Upper lobe of right lung (tissue), 1 donor: ENCODE measurements at places on chromosomes 4 and X.

DNA sequence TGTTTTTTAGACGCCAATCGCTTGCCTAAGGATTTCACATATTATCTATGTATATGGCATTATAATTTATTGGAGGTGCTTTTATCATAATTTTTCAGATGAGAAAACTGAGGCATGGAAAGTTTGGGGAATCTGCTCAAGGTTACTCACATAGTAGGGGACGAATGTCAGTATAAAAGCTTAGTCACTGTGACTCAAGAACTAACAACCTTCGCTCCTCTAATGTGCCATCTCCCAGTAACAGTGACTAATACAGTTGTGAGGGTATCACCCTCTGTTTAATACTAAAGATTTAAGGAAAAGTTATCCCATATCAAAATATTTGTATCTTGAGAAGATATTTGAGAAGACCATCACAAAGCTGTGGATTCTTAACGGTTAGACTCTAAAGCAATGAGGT lies 353.1 kb upstream of the SPOCK3 start:
- no peak overlapping the region for H3K27ac ChIP-seq
- no peak for DNase-seq
- H3K4me3 ChIP-seq = no peak overlapping the region
- no peaks in the 10 kb centered on the region for H3K27me3 ChIP-seq

DNA sequence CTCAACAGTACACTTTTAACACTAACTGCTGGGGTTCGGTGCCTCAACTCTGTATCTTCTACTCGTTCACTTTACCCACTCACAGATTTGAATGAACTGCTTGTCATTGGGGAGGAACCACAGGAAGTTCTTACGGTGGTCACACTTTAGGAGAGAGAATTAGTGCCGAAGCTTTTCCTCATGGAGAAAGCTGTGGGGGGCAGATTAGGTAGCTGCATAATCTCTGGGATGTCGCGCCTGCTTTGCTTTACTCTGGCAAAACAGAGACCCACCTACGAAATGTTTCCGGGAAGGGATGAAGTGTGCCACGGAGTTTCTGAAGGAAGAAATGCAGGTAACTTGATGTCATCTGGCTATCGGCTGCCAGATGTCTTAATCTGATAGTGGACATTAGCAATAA lies 949.7 kb upstream of the TENM3 start:
- no peak overlapping the region for H3K4me3 ChIP-seq
- DNase-seq = no peak
- H3K27ac ChIP-seq = no peak overlapping the region

DNA sequence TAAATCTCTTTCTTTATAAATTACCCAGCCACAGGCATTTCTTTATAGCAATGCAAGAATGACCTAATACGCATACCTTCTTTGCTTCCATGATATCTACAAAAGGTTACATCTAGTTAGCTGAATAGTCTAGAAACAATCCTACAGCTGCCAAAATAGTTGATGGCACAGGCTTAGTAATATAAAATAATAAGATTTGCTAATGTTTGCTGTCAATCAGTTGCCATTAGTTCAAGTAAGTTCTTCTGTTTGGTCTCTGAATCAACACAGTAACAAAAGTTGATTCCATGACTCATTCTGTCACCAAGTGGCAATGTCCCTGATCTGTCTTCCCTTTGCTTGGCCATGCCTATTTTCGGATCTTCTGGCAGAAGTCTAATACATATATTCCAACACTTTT lies 470.2 kb downstream of the SPRY1 start:
- DNase-seq = no peak
- H3K27me3 ChIP-seq = no peaks in the 10 kb centered on the region
- no peaks in the 10 kb centered on the region for H3K4me1 ChIP-seq

DNA sequence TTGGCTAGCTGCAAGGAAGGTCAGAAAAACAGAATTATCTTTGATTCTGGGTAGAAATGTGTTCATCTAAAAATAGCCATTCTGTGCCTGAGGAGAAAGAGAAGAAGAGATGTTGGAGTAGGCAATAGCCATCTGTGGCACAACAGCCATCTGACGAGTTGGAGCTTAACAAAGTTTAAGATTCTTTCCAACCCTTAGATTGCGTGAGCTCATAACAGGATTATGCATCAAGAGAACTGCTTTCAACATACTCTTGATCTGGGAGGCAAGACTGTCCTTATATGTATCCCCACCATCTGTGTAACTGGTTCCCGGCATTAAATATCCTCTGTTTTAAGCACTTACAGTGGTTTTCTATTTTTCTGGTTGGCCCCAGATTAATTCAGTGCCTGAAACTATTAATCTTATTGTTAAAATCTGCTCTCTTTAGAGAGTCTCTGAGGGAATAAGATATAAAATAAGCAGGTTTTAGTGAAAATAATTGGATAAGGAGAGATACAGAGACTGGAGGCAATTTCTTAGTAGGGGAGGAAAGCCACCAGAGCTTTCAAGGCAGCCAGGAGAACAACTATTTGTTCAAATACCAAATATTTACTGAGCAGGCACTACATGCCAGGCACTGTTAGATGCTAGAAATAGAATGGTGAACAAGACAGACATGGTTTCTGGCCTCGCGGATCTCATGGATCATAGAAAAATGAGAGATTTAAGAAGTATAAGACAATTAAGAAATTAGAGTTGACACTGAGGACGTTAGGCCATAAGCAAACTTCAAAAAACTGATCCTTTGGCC lies 398.0 kb downstream of the SMARCA1 start:
- H3K27me3 ChIP-seq = no peaks in the 10 kb centered on the region
- no peak for DNase-seq
- H3K4me3 ChIP-seq = no peak overlapping the region
- H3K4me1 ChIP-seq = no peaks in the 10 kb centered on the region

- no peaks in the 10 kb centered on the region for H3K4me1 ChIP-seq
- H3K27ac ChIP-seq = no peak overlapping the region
- DNase-seq = no peak
- H3K27me3 ChIP-seq = peaks cover 10% of the 10 kb centered on the region
Measured at GRCh38 chrX:151184705-151185104, 8.3 kb downstream of the GPR50 start.

- no peaks in the 10 kb centered on the region for H3K4me1 ChIP-seq
- no peak overlapping the region for H3K27ac ChIP-seq
- DNase-seq = no peak
- H3K27me3 ChIP-seq = no peaks in the 10 kb centered on the region
- peaks cover 13% of the 10 kb centered on the region for H3K36me3 ChIP-seq
- no peak overlapping the region for H3K4me3 ChIP-seq
Measured at GRCh38 chrX:123600181-123600580, 132.7 kb downstream of the THOC2 start.

- no peaks in the 10 kb centered on the region for H3K36me3 ChIP-seq
- no peak overlapping the region for H3K27ac ChIP-seq
- H3K4me3 ChIP-seq = no peak overlapping the region
- H3K27me3 ChIP-seq = no peaks in the 10 kb centered on the region
- DNase-seq = no peak
Measured at GRCh38 chrX:154064637-154065435, 32.7 kb downstream of the MECP2 start.

DNA sequence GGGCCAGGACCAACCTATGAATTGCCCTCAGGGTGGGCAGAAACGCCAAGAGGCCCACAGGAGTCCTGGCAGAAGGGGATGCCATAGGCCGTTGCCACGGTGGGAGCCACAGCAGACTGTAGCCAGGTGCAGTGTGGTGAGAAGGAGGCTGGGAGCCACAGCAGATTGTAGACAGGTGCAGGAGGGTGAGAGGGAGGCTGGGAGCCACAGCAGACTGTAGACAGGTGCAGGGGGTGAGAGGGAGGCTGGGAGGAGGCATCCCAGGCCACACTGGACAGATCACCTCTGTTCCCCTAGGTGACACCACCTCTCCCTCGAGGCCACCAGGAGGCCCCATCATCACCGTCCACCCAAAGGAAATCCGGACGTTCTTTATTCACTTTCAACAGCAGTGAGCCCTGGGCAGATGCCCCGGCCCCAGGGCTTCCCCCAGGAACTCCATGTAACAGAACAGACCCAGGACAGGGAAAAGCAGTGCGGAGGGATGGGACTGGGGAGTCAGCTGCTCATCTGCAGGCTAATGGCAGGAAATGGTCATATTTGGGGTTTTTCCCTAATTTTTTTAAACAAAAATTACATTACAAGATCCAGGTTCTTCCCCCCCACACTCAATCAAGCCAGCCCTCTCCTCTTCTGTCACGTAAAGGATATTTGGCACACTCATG lies 19.5 kb upstream of the MRFAP1 start:
- H3K4me1 ChIP-seq = no peaks in the 10 kb centered on the region
- no peak overlapping the region for H3K4me3 ChIP-seq
- DNase-seq = peak; percentile 45
- H3K27me3 ChIP-seq = no peaks in the 10 kb centered on the region
- H3K36me3 ChIP-seq = peaks cover 30% of the 10 kb centered on the region
- no peak overlapping the region for H3K27ac ChIP-seq

GRCh38 chr4:20889901-20890300 lies 189.6 kb downstream of the PACRGL start:
- no peak overlapping the region for H3K4me3 ChIP-seq
- no peaks in the 10 kb centered on the region for H3K36me3 ChIP-seq
- no peaks in the 10 kb centered on the region for H3K4me1 ChIP-seq
- DNase-seq = no peak
